A549 treated with DMSO at 1 μM for 4 hours (cell line): ENCODE measurements at places on chromosomes 12 and 14. TPM values are rescaled to one million over a fixed set of nuclear protein-coding genes. Genes with fewer than 3 reads are reported as not detected.

GPR65 gene
- not detected in 5 replicates for total RNA-seq

RNASE4 gene
- 5.8 to 11.8 TPM (median 8.6 TPM) in 5 replicates for total RNA-seq

FGF23 gene
- total RNA-seq, result not detected in 5 replicates

KCNMB4 gene
- 0.12 to 0.26 TPM (median 0.15 TPM) in 5 replicates for total RNA-seq

LMO3 gene
- total RNA-seq, result not detected in 5 replicates

NOVA1 gene
- 4.5 to 6.7 TPM (median 5.2 TPM) in 5 replicates for total RNA-seq

MYH6 gene
- total RNA-seq, result not detected in 5 replicates

CCDC85C gene
- total RNA-seq, result 42.5 to 46.5 TPM (median 44.2 TPM) in 5 replicates
